Stimulated activated naive CD8-positive, alpha-beta T cell treated with anti-CD3 and anti-CD28 coated beads, Interleukin-15, amount 100 ng/mL, for 72 hours (primary cell): ENCODE measurements at places on chromosomes 3 and 15.
A peak's percentile ranks its signal among the peaks of the same experiment; 100 is the strongest.

- DNase-seq, result no peak
Measured at GRCh38 chr15:78301828-78302227, 2.4 kb upstream of the SKIC8 start.

DNA sequence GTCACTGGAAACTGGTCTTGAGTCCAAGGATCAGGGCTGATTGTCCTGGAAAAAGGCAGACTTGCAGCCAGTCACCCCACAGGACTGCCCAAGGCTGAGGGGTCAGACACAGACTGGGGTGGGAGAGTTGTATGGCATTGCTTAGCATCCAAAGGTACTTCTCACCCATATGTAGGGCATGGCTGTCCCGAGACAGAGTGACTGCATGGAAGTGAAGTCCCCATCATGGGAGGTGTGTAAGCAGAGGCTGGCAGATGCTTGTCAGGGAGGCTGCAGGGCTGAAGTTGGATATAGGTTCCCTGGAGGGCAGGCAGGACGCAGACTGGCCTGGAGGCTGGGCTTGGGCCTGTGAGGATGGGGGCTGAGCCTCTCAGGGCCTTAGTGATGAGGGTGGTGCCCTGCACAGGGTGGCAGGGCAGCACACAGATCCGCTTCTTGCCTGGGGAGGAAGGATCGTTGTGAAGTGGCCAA lies 31.1 kb downstream of the PSTPIP1 start:
- no peak for DNase-seq

GRCh38 chr15:35061825-35062737 lies 23.0 kb downstream of the NANOGP8 start:
- DNase-seq, result no peak

GRCh38 chr3:154898443-154898842 lies 181.7 kb upstream of the MME start:
- no peak for DNase-seq

- DNase-seq, result no peak
Measured at GRCh38 chr15:79897701-79898113, 893 bp upstream of the MTHFS start.

DNA sequence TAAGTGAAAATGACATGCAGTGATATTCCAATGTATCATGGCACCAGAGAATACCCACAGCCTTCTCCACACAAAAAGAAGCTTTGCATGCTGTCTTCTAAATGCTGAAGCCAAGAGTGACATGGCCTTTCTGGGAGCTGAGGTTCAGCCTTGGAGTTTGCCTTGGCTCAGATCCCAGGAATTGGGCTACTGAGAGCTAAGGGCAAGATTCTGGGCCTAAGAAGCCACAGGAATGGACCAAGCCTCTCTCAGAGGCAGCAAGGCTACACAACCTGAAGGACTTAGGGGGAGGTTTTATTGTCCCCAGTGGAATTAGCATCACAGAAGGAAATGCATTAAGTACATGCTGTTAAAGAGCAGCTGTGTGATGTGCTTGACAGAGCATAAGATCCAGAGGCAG lies 1078.5 kb downstream of the TUSC7 start:
- no peak for DNase-seq

GRCh38 chr15:75530169-75530568 lies 48.9 kb downstream of the PTPN9 start:
- DNase-seq, result no peak

DNA sequence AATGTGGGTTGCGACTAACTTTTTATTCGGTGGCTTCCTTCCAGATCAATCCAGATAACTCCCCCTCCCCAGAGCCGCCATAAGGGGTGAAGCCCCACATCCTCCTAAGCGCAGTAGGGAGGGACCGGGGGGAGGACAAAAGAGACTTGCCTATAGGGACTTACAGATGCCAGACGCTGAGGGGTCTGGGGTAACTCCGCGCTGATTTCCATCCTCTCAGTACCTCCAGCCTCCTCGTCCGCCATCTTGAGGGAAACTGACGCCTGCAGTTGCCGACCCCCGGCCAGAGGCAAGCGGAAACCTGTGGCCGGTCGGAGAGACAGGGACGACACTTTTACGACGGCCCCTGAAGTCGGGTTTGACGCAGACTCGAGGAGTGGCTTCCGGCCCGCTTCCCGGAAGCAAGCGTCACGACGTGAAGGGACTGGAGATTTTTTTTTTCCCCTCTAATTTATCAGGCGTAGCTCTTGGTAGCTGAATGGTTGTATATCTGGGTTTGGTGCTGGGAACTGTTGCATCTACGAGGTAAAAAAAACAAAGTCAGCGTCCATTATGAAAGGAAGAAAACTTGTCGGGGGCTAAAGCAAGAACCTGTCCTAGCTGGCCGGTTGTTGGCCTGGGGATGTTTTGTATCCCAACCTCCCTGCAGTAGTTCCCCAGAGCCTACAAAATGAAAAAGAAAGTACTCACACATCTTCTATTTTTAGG lies at the start of gene UBR1:
Gene UBR1 (minus strand): TSS at position 261 of the 708 bp plus-strand sequence. CDS start 16 bp downstream, at position 245.
- peak; percentile 85 for DNase-seq

GRCh38 chr15:60583194-60583593 lies 104.3 kb upstream of the ICE2 start:
- DNase-seq, result no peak

DNA sequence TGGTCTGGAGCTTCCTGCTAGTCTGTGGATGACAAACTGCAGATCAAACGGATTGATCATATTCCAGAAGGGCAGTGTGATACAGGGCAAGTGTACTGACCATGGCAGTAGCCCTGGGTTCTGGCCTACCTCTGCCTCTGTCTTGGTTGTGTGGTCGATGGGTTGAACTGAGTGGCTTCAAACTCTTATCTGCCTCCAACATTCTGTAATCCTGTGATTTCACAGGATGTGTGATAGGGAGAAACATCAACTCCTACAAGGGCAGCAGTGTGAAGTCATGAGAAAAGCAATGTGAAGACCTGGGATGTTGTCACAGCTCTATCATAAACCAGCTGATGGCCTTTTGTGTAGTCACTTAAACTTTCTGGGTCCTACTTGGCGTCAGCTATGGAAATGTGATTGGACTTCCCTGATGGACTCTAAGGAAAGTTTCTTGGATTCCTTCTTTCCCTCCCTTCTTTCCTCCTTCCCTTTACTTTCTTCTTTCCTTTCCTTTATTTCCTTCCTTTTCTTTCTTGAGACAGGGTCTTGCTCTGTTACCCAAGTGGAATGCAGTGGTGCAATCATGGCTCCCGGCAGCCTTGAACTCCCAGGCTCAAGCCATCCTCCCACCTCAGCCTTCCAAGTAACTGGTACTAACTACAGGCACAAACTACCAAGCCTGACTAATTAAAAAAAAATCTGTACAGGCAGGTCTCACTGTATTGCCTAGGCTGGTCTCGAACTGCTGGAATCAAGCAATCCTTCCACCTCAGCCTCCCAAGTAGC lies 114.8 kb downstream of the BBX start:
- no peak for DNase-seq

DNA sequence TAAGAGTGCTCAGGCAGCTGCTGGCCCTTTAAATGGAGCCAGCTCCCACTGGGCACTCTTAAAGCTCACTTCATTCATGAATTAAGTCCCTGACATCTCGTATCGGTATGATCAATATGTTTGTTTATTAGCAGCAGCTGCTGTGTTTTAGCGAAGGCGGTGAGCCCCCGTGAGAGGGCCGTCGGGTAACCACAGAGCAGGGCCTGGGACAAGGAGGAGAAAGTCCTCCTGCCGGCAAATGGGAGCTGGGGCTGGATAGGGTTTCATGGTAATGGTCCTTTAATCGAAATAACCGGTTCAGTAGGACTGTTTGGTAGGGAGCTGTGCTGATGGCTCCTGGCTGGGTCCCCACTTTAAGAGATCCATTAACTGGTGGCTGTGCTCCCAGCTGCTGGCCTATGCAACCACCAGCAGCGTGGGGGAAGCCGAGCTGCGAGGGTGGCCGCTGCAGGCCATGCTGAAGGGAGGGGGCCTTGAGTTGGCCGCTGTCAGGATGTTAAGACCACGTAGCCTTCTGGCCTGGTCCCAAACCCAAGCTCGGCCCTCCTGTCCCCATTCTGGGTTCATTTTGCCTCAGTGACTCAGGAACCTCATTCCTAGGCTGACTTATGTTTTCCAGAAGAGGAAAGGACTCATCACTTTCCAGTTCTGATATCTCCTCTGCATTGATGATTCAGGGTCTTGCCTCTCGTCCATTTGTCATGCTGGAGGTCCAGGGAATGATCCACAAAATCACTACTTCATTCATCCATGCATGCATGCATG lies 67.6 kb upstream of the NTRK3 start:
- no peak for DNase-seq
